ENCODE measurements at places on chromosomes 4 and X.

- no peak for DNase-seq
These were observed 95.2 kb upstream of the LNX1 start for GRCh38 chr4:53686521-53686920.

DNA sequence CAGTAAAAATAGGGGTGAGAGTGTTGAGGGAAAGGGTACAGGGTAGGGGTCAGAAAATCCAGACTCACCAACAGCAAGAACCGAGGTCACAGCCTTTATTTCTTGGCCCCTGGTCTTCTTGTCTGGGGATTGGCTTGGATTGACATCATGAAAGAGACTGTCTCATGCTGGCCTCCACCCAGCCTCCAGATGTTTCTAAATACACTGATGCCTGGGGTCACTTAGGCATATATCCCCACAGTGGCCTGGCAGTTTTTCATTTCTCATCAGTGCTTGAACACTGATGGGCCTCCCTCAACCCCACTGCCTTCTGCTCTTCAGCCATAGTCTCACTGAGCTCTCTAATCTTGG lies 173.9 kb downstream of the RTL9 start:
- DNase-seq = no peak

DNA sequence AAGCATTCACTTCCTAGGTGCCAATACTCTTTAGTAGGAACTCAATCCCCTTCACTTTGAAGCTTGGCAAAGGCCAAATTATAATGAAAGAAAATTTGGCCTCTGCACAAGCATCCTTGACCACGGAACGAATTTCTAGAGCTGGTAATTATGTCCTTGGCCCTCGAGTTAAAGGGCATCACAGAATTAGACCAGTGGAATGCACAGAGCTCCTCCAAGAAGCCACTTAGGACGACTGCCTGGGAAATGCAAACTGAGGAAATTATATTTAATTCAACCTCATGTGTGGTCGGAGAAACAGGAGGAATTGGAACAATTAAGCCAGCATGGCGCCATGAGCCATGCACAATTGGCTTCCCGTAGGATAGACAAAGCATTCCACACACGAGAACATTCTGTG lies 59.3 kb downstream of the NLGN4X start:
- no peak for DNase-seq

DNA sequence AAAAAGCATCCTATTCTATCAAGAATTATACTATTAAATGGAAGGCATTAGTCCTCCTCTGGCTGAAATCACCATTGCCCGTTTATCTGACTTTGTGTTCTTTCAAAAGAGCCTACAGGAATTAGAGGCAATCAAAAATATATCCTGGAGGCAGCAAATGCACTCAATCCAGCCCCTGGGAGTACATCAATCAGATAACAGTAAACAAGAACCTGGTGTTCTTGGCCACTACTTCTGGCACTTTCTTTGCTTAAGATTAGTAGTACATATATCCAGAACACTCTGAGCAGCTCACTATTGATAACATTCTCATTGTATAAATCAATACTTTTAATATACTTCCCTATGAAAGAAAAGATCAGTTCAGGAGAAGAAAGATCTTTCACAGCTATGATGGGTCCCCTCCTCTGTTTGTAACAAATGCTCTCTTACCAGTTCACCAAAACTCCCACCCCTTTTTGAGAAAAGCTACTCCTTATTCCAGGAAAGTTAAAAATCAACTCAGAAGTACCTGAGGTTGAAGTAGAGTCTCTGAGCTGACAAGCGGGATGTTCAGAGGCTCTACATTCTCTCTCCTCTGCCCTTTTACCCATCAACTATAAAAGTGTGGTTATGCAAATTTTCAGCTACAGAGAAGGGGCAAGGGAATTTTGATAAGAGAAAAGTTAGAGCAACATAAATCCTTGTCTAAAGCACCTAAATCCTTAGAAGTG lies 176.0 kb downstream of the COX18 start:
- DNase-seq = no peak

DNA sequence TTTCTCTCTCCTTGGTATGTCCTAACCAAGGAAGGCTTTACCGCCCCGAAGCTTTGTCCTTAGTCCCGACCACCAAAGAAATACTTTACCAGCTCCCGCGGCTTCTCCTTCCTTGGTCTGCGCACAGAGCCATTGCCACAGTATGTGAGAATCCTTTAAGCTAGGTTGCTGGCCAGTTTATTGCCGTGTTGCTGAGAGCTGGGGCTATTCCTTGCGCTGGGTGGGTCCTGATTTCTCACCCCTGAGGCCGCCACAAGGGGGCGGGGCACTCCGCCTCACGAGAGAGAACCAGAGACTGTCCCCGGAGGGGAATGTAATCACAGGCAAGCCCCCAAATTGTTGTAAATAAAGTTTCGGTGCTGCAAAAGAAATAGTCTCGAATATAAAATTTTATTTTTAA lies 331.0 kb upstream of the PCDH10 start:
- DNase-seq = no peak

DNA sequence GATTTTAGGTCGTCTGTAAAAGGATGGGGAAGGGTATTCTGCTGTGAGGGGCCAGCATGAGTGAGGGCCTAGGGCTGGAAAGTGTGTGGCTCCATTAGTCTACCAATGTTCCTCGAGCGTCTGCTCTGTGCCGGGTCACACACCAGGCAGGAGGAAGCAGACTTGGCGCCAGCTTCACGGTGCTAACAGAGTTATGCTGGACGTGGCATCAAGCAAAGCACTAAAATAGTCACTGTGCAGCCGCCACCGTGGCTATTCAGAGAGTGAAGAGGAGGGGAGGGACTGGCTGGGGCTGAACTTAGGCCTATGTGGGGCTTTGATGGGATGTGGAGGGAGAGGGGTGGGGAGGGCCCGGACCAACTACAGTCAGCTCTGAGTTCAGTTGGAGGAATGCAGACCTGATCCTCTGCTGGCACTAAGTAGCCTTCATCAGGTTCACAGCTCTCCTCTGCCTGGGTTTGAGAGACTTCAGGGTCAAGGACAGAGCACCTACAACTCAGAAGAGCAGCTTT lies 83.9 kb upstream of the MSX1 start:
- DNase-seq = no peak

- no peak for DNase-seq
These were observed 81.0 kb upstream of the PCDH10 start for GRCh38 chr4:133068083-133068482.

- peak; percentile 21 for DNase-seq
These were observed 293.5 kb downstream of the KCNIP4 start for GRCh38 chr4:21655031-21655430.

DNA sequence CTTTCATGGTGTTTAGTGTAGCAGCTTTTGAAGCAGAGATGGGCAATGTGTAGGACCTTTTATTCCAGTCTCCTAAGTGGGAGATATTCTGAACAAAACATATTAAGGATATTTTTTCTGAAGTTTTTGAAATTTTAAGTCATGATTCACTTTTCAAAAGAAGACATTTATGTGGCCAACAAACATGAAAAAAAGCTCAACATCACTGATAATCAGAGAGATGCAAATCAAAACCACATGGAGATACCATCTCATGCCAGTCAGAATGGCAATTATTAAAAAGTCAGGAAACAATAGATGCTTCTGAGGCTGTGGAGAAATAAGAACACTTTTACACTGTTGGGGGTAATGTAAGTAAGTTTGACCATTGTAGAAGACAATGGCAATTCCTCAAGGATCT lies 76.0 kb downstream of the FAT4 start:
- no peak for DNase-seq

- DNase-seq = no peak
These were observed 203.1 kb downstream of the RBM46 start for GRCh38 chr4:154984148-154984547.

- peak; percentile 40 for DNase-seq
These were observed 56.1 kb downstream of the FAM13A start for GRCh38 chr4:89000844-89001360.

GRCh38 chr4:98996056-98996764 lies 689 bp downstream of the METAP1 start:
- no peak for DNase-seq

- DNase-seq = no peak
These were observed 644 bp upstream of the EBP start for GRCh38 chrX:48520976-48521352.

GRCh38 chr4:88244816-88245579 lies 39.4 kb downstream of the PPM1K start:
- no peak for DNase-seq

GRCh38 chr4:75432683-75433082 lies 81.5 kb downstream of the RCHY1 start:
- DNase-seq = no peak

DNA sequence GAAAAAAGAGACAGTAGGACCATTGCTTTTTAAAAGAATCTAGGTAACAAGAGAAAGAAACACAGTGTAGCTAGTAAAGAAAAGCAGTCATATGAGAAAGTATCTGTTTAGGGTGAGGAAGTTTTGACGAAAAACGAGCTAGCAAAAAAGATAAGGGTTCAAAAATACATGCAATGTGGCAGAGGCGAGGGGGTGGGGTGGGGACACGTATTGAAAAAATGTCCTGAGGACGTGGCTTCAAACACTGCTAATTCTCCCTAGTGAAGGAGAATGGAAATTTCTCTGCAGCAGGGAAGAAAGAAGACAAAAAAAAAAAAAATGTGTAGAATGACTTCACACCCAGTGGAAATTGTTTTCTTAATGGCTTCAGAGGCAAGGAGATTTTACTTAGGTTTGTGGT lies 856.4 kb upstream of the INTU start:
- no peak for DNase-seq

- DNase-seq = no peak
These were observed 32.9 kb upstream of the PGM2 start for GRCh38 chr4:37793562-37793961.

Measured in skeletal muscle cell (primary cell).